ENCODE measurements at places on chromosomes 13 and 19. TPM values are rescaled to one million over a fixed set of nuclear protein-coding genes. Genes with fewer than 3 reads are reported as not detected.

ZNF534 gene
- total RNA-seq, result 0.47 TPM

NRTN gene
- total RNA-seq, result 2.9 TPM

DLEU7 gene
- total RNA-seq, result 1.1 TPM

MEDAG gene
- 3.3 TPM for total RNA-seq

PRTN3 gene
- 93.5 TPM for total RNA-seq

GPC6 gene
- total RNA-seq, result 45.5 TPM

PTGIR gene
- total RNA-seq, result 8.3 TPM

FUT1 gene
- total RNA-seq, result 5.0 TPM

PEX11G gene
- total RNA-seq, result 4.7 TPM

ARHGAP45 gene
- 24.3 TPM for total RNA-seq

ZNF581 gene
- 26.9 TPM for total RNA-seq
